CD4-positive, CD25-positive, alpha-beta regulatory T cell (primary cell): ENCODE measurements at places on chromosomes 6 and 20. TPM values are rescaled to one million over a fixed set of nuclear protein-coding genes. Genes with fewer than 3 reads are reported as not detected.

The PNLDC1 gene
- not detected for polyA plus RNA-seq

The ADIG gene
- polyA plus RNA-seq, result not detected

The LY6G5C gene
- polyA plus RNA-seq, result 7.4 TPM

The DDX43 gene
- polyA plus RNA-seq, result 3.6 TPM

The C20orf96 gene
- polyA plus RNA-seq, result 0.26 TPM

The CASS4 gene
- polyA plus RNA-seq, result 3.8 TPM

The IMPG1 gene
- not detected for polyA plus RNA-seq

The TRIM40 gene
- not detected for polyA plus RNA-seq

The OOEP gene
- 0.51 TPM for polyA plus RNA-seq
